ENCODE measurements at places on chromosomes 2 and 18.

- no peak for DNase-seq
Observed at GRCh38 chr18:50158866-50159653, 35.9 kb downstream of the MYO5B start.

GRCh38 chr2:71078624-71079023 is 10.2 kb downstream of the NAGK start:
- no peak for DNase-seq

GRCh38 chr2:15799432-15799827 is 140.9 kb upstream of the MYCN start:
- DNase-seq: no peak

DNA sequence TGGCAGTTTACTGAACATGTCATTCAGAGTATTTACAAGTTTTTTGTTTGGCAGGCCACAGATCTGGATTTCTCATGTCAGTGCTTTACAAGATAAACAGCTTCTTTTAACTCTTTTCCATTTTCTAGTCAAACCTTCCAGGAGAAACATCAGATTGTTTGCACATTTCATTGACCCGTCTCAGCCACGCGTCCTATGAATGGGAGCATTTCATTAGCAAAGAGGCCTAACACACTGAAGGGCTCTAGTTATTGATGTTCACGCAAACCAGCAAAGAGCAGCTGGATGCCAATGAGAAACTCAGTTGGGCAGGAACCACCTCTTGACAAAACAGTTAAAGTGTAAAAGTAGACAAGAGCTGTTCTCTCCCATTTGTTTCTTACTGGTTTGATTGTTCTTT is 29.2 kb upstream of the MFF start:
- DNase-seq: no peak

- no peak for DNase-seq
Observed at GRCh38 chr2:225207471-225207870, 165.2 kb upstream of the DOCK10 start.

DNA sequence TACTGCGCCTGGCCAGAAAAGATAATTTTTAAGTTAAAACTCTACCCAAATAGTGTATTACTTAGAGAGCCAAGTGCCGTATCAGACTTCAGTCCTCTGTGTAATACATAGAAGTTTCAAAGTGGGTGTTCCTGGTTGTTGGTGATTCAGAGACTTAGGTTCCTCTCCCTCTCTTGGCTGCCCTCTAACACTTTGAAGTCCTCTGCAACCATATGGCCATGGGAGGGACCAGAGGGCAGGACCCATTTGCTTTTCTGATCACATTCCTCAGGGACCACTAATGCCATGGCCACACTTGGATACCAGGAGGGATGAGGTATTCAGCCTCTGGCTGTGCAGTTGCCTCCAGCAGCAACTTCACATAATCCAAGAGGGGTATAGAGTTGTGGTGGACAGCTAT is 131.5 kb downstream of the CAPN13 start:
- no peak for DNase-seq

Data from esophagus squamous epithelium (tissue), 5 donors.